Liver (tissue), 10 donors: ENCODE measurements at places on chromosomes 7 and 10. TPM values are rescaled to one million over a fixed set of nuclear protein-coding genes. Genes with fewer than 3 reads are reported as not detected.
A peak's percentile ranks its signal among the peaks of the same experiment; 100 is the strongest.

- DNase-seq: no peak
- no peak overlapping the region for H3K27ac ChIP-seq
- H3K27me3 ChIP-seq: no peaks in the 10 kb centered on the region
- no peak overlapping the region for H3K4me3 ChIP-seq
- no peaks in the 10 kb centered on the region for H3K4me1 ChIP-seq
Observed at GRCh38 chr7:41182782-41183181, 520.1 kb downstream of the INHBA start.

GRCh38 chr10:101875068-101875688 lies 31.6 kb upstream of the KCNIP2 start:
- no peak overlapping the region for H3K4me3 ChIP-seq
- no peaks in the 10 kb centered on the region for H3K4me1 ChIP-seq
- no peak for DNase-seq
- H3K27ac ChIP-seq: no peak overlapping the region
- no peaks in the 10 kb centered on the region for H3K36me3 ChIP-seq
- H3K27me3 ChIP-seq: no peaks in the 10 kb centered on the region

- H3K4me3 ChIP-seq: no peak overlapping the region
- no peaks in the 10 kb centered on the region for H3K36me3 ChIP-seq
- no peaks in the 10 kb centered on the region for H3K4me1 ChIP-seq
Observed at GRCh38 chr7:1649751-1650326, 20.2 kb upstream of the ELFN1 start.

DNA sequence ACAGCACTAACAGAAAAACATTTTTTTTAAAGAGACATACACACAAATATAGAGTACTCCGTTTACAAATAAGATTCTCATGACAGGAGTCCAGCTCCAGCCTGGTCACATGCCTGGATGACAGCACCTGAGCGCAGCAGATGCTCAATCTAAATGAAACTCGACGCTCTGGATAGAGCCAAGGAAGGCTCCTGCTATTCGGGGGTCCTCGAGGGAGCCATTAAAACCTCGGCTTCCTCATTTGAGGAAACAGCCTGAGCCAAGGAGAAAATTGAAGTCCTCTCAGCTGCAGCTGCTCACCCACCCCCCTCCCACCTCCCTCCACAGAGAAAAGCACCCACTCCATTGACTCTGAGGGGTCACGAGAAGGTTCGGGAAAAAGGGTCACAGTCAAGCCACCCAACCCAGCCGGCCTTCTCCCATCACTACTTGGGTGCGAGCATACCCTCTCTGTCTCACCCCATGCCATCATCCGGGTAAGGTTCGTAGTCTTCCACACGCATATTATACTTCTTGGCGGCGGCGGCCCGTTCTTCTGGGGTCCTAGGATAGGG lies 673 bp downstream of the NDUFB8 start:
- DNase-seq: no peak
- peak overlapping the region; percentile 89 for H3K4me3 ChIP-seq
- peak overlapping the region; percentile 50 for H3K27ac ChIP-seq
- no peaks in the 10 kb centered on the region for H3K27me3 ChIP-seq
- peaks cover 9% of the 10 kb centered on the region for H3K4me1 ChIP-seq

Gene MCU
- 10.5 TPM for total RNA-seq

Gene DNAH11
- total RNA-seq: 0.05 TPM

Gene HIPK2
- total RNA-seq: 48.8 TPM
